ENCODE measurements at places on chromosomes 2 and 18. TPM values are rescaled to one million over a fixed set of nuclear protein-coding genes. Genes with fewer than 3 reads are reported as not detected.

DNA sequence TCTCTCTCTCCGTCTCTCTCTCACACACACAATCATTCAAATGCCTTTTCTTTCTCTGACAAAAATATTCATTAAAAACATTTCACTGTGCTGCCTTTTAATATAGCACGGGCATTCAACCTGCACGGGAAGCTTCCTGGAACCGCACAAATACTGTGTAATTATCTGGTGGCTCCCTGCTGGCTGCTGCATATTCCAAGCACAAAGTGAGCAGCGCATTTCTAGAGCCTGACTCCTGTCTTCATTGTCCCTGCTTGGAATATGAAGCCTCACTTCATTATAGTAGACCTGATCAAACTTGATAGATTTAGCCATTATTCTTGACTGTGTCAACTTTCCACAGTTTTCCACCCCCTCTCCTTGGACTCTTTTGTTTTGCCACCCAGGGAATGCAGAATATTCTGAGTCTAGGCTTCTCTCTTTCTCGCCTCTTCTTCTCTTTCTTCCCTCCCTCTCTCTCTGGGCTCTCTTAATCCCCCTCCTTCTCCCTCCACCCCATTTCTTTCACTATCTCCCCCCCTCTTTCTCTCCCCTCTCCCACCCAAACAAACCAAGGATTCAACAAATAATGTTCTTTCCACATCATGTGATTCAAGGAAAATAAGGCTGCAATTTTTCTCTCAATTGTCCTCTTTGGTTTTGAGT, 672.1 kb upstream of the FANCL start:
- peak overlapping the region; percentile 15 for H3K4me3 ChIP-seq
- H3K27me3 ChIP-seq, result no peaks in the 10 kb centered on the region
- H3K27ac ChIP-seq, result no peak overlapping the region
- H3K4me1 ChIP-seq, result peaks cover 31% of the 10 kb centered on the region

DNA sequence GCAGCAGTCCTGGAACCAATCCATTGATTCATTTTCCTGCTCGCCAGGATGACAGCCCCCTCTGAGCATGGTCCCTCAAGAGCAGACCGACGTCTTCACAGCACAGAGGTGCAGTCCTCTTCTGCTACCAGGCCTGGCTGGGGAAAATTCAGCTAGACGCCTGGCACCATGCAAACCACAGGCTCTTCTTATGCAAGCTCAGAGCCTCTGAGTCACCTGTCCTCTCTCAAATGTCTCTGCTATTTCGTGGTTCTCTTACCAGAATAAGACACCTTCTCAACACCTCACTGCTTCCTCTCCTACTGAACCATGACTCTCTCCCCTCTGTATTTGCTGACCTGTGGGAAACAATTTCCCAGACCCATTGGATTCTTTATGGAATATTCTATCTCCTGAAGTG, 79.8 kb upstream of the CYRIA start:
- H3K27ac ChIP-seq, result no peak overlapping the region
- no peaks in the 10 kb centered on the region for H3K36me3 ChIP-seq
- H3K27me3 ChIP-seq, result no peaks in the 10 kb centered on the region
- H3K4me1 ChIP-seq, result no peaks in the 10 kb centered on the region

DNA sequence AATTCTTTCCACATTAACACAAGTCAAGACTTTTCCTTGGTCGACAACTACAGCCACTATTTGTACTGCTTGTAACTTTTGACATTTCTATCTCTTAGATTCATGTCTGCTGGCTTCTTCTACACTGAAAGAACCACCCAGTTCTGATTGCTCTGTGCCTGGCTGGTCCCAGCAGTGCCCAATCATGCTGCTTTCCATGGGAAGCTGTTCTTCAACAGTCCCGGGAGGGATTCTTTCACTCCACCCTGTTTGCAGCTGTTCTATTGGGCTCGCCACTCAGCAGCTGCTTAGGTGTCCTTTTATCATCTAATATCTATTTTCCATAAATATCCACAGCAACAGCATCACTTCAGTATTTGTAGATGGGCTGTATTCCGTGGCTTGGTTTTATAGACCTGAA, 471.1 kb upstream of the SMIM21 start:
- H3K27me3 ChIP-seq, result no peaks in the 10 kb centered on the region
- no peaks in the 10 kb centered on the region for H3K36me3 ChIP-seq
- H3K4me3 ChIP-seq, result no peak overlapping the region
- peaks cover 8% of the 10 kb centered on the region for H3K4me1 ChIP-seq
- DNase-seq, result no peak

DNA sequence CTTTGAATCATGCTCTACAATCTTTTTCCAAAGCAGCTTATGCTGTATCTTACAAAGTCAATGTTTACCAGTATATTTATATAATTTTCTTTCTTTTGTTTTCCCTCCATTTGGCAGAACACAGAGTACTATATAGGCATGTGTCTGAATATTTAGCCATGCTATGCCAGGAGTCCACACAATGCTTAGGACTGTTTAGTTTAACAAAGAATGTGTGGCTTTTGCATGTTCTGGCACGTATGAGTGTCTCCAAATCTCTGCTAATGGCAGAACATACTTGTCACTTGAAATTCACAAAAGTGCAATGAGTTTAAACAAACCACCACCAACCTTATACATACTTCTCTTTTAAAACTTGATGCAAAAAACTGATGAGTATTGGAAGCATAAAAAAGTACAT, 268.0 kb downstream of the NR4A2 start:
- H3K4me1 ChIP-seq, result no peaks in the 10 kb centered on the region
- no peak overlapping the region for H3K4me3 ChIP-seq

- H3K27me3 ChIP-seq, result no peaks in the 10 kb centered on the region
- peak; percentile 37 for DNase-seq
- H3K4me3 ChIP-seq, result no peak overlapping the region
- H3K36me3 ChIP-seq, result no peaks in the 10 kb centered on the region
- H3K27ac ChIP-seq, result no peak overlapping the region
These were observed 101.6 kb downstream of the ANTXR1 start for GRCh38 chr2:69114534-69114933.

DNA sequence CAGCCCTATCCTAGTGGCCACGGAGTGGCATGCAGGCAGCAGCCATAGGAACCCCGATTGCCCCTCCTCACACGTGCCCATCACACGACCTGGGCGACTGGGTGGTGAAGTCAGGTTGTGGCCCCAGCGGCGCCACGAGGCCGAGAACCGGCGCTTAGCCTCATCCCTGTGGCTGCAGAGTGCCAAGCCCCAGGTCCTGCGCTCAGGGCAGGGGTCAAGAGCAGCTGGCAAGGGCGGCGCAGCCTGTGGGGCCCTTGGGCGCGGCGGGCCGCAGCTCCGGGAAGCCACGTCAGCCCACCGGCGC, 73.3 kb downstream of the RPIA start:
- no peaks in the 10 kb centered on the region for H3K4me1 ChIP-seq
- peak overlapping the region; percentile 58 for H3K4me3 ChIP-seq
- peak; percentile 58 for DNase-seq
- H3K27me3 ChIP-seq, result peaks cover 49% of the 10 kb centered on the region
- no peak overlapping the region for H3K27ac ChIP-seq

- no peaks in the 10 kb centered on the region for H3K4me1 ChIP-seq
- H3K27me3 ChIP-seq, result no peaks in the 10 kb centered on the region
- H3K4me3 ChIP-seq, result no peak overlapping the region
- no peak overlapping the region for H3K27ac ChIP-seq
These were observed 90.5 kb downstream of the MYOM1 start for GRCh38 chr18:3129053-3129864.

DNA sequence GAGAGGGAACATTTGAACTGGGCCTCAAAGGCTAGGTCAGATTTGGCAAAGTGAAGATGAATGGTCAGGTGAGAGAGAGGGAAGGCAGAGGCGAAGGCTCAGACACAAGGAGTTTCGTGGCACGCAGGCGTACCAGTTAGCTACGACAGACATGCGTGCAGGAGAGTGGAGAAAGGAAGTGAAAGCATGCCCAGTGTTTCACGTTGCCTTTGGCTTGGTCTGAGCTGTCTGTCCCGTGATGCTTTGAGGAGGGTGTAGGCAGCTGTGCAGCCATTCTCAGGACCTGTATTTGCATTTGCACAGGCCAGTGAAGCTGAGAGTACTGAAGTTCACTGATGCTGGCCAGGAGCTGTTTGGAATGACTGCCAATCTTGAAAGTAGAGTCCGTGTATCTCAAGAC, 69.5 kb downstream of the HNRNPLL start:
- peaks cover 14% of the 10 kb centered on the region for H3K27me3 ChIP-seq
- no peak overlapping the region for H3K27ac ChIP-seq
- no peak for DNase-seq

DNA sequence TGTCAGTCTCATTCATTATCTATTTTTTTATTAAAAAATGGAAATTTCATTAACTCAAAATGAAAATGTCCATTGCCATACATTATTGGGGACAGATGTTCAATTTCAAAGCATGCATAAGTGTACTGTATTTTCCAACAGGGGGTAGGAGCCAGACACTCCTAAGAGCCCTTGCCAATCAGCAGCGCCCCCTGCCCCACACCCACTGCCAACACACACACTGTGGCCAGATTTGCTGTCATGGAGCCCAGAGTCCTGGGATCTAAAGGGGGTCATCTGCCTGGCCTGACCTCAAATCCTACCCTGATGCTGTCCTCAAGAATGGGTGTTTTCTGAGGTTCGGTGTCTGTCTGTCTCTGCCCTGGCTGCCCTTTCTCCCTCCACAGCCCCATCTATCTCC, 162.2 kb upstream of the TWIST2 start:
- H3K4me1 ChIP-seq, result no peaks in the 10 kb centered on the region
- H3K27me3 ChIP-seq, result no peaks in the 10 kb centered on the region
- H3K27ac ChIP-seq, result no peak overlapping the region
- no peak overlapping the region for H3K4me3 ChIP-seq

GRCh38 chr18:48521723-48522122, 17.1 kb upstream of the CTIF start:
- no peak for DNase-seq
- H3K27me3 ChIP-seq, result no peaks in the 10 kb centered on the region
- H3K4me3 ChIP-seq, result no peak overlapping the region
- H3K36me3 ChIP-seq, result no peaks in the 10 kb centered on the region
- H3K4me1 ChIP-seq, result no peaks in the 10 kb centered on the region

- H3K4me1 ChIP-seq, result peaks cover 27% of the 10 kb centered on the region
- no peak overlapping the region for H3K27ac ChIP-seq
- H3K36me3 ChIP-seq, result no peaks in the 10 kb centered on the region
- H3K4me3 ChIP-seq, result no peak overlapping the region
- no peak for DNase-seq
- H3K27me3 ChIP-seq, result peaks cover 19% of the 10 kb centered on the region
These were observed 3.4 kb downstream of the NCOA1 start for GRCh38 chr2:24494410-24494809.

CDKL4 gene
- total RNA-seq, result 0.24 TPM

CDK15 gene
- total RNA-seq, result not detected

HOXD8 gene
- total RNA-seq, result not detected

ADCYAP1 gene
- not detected for total RNA-seq

POTEE gene
- 0.97 TPM for total RNA-seq

Data from GM23338 (cell line).